DMS 273 treated with DMSO at 0.1 percent for 48 hours (cell line): ENCODE measurements at places on chromosomes 7 and 10.
A peak's percentile ranks its signal among the peaks of the same experiment; 100 is the strongest.

DNA sequence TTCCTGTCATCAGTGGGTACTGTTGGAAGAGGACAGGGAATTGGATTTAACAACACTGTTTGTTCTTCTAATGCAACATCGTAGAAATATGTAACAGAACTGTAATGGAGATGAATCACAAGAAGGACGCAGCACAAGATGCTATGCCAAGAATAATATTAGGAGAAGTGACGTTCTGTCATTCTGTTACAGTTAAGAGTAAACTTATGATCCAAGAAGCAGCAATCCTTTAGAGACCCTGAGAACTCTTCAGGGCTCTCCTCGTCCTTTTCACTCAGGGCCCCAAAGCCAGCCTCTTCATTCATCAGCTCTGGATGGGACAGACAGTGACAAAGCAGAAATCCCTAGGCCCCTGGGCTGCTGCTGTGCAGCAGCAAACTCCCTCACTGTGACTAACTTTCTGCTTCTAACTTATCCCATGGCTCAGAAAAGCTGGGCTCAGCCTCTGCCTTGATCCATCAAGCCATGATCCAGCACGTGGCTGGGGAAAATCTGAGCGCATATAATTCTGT is 8.7 kb upstream of the IL6 start:
- DNase-seq: no peak

DNA sequence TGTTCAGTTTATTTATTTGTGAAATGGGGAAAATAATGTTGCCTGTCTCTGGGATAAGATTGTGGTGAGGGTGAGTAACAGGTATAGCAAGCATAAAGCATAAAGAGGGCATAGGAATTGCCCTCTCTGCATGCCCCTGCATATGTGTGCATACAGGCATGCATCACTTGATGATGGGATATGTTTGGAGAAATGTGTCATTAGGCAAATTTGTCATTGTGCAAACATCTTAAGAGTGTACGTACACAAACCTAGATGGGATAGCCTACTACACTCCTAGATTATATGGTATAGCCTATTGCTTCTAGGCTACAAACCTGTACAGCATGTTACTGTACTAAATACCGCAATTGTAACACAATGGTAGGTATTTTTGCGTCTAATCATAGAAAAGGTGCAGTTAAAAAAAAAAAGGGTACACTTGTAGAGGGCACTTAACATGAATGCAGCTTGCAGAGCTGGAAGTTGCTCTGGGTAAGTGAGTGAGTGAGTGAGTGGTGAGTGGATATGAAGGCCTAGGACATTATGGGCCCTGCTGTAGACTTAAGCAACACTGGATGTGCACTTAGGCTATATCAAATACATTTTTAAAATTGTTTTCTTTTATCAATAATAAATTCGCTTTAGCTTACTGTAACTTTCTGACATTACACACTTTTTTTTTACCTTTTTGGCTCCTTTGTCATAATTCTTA is 386.5 kb upstream of the ANKRD30A start:
- no peak for DNase-seq

- DNase-seq: no peak
These were observed 18.4 kb downstream of the TMEM273 start for GRCh38 chr10:49169776-49170175.

DNA sequence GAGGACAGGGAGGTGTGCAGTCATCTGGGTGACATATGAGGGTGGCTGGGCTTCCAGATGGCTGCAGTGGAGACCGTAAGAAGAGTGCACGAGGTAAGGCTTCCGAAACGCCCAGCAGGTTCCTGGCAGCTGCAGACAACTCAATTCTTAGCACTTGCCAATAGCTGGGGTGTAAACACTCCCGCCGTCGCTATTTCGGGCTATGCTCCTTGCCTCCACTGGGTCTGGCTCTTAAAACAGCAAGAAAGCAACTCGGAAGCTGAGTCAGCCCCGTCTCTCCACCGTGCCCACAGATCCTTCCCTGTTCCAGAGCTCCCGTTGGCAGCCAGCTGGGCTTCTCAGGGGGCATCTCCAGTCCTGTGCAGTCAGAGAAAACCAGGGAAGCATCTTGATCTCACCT is 6.1 kb upstream of the PDGFA start:
- peak; percentile 68 for DNase-seq

DNA sequence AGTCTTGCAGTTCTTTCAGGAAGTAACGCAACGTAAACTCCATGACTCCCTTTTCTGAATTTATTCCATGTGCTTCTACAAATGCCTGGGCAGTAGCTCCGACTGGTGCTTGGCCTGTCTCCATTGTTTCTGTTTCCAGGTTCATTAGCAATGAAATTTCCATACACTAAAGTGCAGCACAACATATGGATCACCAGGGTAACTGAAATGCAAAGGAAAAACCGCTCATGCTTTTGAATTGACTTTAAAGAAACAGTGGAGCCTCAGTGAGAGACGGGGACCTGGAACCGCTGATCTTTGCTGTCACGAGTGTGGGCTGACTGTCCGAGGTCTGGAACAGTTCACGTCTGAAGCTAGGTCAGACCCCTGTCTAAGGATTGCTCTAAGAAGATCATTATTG is 126.5 kb upstream of the IGFBP3 start:
- DNase-seq: no peak

- no peak for DNase-seq
These were observed 132.6 kb downstream of the CAMK1D start for GRCh38 chr10:12481924-12482323.

GRCh38 chr7:24560772-24561171 is 12.5 kb upstream of the PALS2 start:
- DNase-seq: no peak

DNA sequence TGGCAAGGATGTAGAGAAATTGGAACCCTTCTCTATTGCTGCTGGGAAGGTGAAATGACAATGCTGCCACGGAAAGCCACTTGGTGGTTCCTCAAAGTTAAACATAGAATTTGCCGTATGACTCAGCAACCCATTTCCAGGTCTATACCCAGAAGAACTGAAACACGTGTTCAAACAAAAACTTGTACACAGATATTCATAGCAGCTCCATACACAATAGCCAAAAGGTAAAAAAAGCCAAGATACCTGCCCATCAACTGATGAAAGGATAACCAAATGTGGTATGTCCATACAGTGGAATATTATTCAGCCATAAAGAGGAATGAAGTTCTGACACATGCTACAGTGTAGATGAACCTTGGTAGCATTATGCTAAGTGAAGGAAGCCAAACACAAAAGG is 39.1 kb downstream of the LHPP start:
- DNase-seq: no peak

- DNase-seq: peak; percentile 94
These were observed 26.1 kb downstream of the GBX1 start for GRCh38 chr7:151141311-151141854.
